ENCODE measurements at places on chromosomes 1 and 21. TPM values are rescaled to one million over a fixed set of nuclear protein-coding genes. Genes with fewer than 3 reads are reported as not detected.

The EPHA8 gene
- total RNA-seq = not detected

The S100A5 gene
- 4.0 TPM for total RNA-seq

The HLCS gene
- 14.7 TPM for total RNA-seq

The LCE2C gene
- not detected for total RNA-seq

Measured in HT-29 (cell line).